ENCODE measurements at places on chromosomes 3 and 15.

DNA sequence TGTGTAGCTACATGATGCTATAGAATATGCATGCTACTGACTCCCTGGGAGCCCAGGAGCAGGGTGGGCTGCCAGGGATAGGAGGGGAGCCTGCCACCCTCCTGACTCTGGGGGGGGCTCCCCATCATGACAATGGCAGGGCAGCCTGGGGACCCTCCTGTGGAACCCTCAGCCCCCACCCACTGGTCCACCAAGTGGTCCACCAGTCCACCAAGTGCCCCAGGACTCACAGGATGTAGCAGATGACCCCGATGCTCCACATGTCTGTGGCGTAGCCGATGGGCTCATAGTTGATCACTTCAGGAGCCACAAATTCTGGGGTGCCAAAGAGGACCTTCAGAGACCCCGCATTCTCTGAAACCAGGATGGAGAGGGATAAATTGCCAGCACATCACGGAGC lies 53.0 kb upstream of the HACD2 start:
- DNase-seq: no peak

- DNase-seq: no peak
Measured at GRCh38 chr15:66144978-66145725, 108.4 kb downstream of the MEGF11 start.

DNA sequence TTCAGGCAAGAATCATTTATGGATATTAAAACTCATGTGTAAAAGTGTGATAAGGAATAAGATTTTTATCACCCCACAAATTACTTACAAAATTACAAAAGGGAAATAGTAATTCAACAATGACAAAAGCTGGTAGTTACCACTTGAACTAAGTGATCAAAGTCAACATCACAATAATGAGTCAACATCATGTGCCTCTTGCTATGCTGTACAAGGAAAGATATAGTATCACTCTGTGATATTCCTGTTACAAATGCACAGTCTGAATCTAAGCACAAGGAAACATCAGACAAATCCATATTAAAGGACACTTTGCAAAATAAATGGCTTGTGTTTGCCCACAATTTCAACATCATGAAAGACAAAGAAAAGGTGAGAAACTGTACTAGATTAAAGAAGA lies 90.5 kb upstream of the PLCL2 start:
- DNase-seq: no peak

DNA sequence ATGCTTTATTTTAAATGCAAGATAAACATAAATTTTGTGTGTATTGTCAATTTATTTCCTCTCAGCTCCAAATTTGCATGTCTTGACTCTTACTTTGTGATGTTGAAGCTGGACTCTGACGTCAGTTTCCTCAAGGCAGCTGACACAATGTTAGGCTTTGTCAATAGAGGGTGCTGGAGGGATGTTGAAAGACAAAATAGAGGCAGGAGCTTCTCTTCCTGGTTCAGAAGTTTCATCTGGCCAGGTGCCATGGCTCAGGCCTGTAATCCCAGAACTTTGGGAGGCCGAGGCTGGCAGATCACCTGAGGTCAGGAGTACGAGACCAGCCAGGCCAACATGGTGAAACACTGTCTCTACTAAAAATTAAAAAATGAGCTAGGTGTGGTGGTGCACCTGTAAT lies 408.6 kb downstream of the GBE1 start:
- no peak for DNase-seq

DNA sequence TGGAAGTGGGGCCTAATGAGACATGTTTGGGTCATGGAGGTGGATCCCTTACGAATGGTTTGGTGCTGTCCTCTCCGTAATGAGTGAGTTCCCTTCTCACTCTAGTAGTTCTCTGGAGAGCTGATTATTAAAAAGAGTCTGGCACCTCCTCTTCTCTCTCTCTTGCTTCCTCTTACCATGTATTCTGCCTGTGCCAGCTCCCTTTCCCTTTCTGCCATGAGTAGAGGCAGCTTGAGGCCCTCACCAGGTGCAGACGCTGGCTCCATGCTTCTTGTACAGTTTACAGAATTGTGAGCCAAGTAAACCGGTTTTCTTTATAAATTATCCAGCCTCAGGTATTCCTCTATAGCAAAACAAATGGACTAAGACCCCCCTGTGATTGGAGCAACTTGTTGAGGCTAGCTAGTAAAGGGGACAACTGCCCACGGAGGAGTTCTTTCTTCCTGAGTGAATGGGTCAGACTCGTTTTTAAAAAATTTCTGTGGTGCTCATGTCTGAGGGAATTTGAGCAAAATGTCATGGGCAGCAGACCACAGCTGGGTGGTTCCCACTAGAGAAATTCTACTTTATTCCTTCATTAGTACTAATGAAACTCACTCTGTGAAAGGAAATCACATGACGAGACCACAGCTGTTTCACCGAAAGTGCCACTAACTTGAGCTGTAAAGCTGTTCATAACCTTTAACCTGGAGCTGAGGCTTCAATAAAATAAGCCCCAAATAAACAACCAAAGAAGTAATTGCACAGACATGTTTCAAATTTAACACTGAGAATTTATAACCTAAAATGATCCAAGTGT lies 210.0 kb downstream of the NFKBIZ start:
- no peak for DNase-seq

- no peak for DNase-seq
Measured at GRCh38 chr3:151726016-151726415, 7.7 kb upstream of the AADACL2 start.

- DNase-seq: no peak
Measured at GRCh38 chr3:196097373-196098154, 15.7 kb upstream of the TFRC start.

- DNase-seq: no peak
Measured at GRCh38 chr3:36149447-36149865, 230.8 kb upstream of the STAC start.

- DNase-seq: no peak
Measured at GRCh38 chr3:81816473-81817250, 55.2 kb upstream of the GBE1 start.

- no peak for DNase-seq
Measured at GRCh38 chr15:45946111-45946510, 311.3 kb downstream of the SQOR start.

DNA sequence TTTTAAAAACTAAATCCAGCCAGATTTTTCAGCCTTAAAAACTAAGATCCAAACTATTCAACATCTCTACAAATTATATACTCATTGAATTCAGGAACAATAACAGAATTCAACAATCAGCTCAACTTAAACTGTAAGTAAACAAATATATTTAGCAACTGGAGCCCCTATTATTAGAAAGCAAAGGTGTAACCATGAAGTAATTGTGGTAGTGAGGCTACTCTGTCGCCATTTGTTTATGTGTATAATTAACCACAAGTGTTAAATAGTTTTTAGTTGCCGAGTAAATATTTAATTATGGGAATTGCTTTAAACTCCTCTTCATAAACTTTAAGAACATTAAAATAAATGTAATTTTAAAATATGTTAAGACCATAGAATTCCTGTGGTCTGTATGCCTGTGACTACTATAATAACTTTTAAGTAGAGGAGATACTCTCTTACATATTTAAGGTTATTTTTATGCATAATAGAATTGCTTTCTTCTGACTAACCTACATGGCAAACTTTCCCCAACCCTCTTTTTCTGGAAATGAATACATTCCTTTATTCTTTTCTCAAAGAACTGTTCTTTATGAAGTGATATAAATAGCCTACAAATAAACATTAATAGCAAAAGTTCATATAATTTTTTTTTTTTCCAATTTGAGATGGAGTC lies 51.2 kb downstream of the MFN1 start:
- no peak for DNase-seq

DNA sequence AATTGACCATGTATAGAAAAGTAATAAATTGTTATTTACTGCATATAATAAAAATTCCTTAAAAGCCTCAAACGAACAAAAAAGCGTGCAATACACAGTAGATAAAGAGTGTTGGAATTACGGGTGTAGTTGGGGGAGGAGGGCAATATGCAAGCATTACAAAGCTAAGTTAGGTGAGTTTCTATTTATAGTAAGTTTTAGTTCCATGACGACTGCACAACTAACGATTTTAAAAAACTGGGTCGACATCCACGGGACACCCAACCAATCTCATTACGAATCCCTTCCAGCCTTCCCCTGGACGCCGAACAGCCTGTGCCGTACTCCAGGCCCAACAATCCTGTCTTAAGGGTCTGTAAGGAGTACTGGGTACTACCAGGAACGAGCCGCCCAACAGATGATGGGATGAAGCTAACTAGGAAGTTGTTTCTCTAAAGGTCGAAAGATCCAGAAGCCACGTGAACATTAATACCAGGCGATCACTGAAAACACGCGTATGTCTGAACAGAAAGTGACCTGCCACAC lies 677 bp downstream of the POLQ start:
- DNase-seq: peak; percentile 22

- DNase-seq: no peak
Measured at GRCh38 chr3:160330109-160330508, 68.9 kb downstream of the IFT80 start.

DNA sequence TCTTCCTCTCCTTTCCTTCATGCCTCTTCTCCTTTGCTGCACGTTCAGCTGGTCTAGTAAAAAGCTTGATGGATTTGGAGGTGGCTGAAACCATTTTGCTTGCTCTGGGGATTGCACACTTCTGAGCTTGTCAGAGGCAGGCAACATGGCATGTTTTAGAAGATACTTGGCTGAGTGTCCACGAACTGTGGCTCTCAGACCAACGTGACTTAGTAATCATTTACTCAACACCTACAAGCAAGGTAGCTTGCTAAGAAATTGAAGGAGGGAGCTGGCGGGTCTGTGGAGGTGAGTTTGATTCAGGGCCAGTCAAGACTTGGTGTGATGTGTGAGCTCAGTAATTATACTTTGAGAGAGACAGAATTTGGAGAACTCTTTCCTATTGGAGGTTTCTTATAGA lies 196.0 kb downstream of the LPP start:
- no peak for DNase-seq

DNA sequence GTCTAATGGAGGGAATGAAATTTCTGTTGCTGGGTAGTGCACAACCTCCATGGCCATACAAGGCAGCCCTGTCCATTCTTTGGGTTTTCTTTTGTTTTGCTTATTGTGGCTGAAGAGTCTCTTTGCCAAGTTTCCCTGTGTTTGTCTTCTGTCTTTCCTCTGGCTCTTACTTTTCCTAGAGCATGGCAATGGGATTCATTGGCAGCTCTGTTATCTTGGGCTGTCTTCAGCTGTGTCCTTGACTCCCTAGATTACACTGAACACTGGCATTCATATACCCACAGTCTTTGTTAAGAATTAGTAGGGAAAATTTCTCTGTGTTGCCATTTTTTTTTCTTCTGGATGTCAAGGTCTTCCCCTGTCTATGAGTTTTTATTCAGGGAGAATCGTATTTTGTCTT lies 16.1 kb upstream of the DCBLD2 start:
- no peak for DNase-seq

DNA sequence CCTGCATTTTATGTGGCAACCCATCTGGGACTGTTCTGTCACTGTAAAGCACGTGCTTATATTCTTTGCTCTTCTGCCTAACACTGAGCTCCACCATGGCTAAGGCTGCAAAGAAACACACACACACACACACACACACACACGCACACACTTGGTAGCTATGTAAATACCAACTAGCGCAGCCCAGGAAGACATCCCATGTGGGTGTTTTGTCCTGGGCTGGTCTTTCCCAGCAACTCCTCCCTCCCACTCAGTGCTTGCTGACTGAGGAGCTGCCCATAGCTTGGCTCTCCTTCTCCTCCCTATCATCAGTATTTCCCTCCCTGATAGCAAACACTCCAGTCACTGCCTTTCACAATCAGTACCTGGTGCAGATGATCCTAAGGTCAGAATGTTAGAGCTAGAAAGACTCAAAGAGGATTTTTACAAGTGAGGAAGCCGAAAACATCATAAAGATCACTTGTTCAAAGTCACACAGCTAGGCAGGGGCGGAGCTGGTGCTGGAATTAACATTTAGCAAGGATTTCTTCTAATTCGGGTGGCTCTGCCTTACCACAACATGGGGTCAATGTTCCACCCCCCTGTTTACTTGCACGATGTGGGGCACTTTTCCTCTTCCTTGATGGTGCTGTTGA lies 377.1 kb upstream of the TBL1XR1 start:
- no peak for DNase-seq

DNA sequence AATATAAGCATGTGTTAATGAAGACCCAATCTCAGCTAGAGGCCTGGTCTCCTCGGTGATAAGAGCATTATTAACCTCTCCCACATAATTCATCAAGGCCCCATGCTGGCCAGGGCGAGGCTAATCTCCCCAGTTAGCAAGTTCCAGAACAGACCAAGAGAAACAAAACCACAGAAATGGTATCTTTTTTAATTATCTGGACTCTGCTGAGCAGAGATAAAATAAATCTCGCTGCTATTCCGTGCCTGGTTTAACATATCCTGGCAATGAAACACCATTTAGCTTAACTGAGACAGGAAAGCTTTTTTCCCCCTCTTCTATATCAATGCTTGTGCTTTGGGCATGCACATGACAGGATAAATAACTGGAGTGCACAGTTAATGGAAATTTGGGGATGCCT lies 72.5 kb upstream of the ARHGEF3 start:
- DNase-seq: no peak

DNA sequence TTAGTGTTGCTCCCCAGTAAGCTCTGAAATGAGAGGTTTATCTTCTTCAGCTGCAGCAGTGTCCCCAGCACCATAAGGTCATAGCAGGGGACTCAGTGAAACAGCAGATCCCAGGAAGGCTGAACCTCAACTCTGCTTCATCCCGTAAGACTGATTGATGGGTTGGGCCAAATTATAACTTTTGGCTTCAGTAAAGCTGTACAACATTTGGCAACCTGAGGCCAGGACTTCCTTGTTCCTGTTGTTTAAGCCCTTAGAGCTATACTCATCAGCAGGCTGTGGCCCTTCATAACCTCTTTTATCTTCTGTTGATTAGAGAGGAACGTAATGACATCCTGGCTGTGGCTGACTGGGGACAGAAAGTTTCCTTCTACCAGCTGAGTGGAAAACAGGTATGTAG lies 29.0 kb downstream of the IFT122 start:
- no peak for DNase-seq

- DNase-seq: peak; percentile 79
Measured at GRCh38 chr3:45929042-45929679, 14.1 kb upstream of the CXCR6 start.

DNA sequence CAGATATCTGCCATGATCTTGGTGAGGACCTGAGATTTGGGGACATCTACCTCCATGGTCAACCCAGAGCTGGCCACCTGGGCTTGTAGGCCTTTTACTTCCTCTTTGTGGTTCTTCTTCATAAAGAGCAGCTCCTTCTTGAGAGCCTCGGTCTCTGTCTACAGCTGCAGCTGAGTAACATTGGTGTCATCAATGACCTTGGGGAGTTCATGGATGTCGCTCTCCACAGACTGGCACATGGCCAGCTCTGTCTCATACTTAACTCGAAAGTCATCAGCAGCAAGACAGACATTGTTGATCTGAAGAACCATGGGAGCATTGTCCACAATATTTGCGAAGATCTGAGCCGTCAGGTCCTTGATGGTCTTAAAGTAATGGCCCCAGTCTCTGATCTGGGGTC lies 15.7 kb upstream of the RASA2 start:
- no peak for DNase-seq

- no peak for DNase-seq
Measured at GRCh38 chr3:184058029-184058428, 5.2 kb downstream of the HTR3C start.

GRCh38 chr3:22981166-22981565 lies 222.0 kb upstream of the UBE2E2 start:
- no peak for DNase-seq

Measured in 8988T (cell line).